ENCODE measurements at places on chromosomes 7 and 10.

DNA sequence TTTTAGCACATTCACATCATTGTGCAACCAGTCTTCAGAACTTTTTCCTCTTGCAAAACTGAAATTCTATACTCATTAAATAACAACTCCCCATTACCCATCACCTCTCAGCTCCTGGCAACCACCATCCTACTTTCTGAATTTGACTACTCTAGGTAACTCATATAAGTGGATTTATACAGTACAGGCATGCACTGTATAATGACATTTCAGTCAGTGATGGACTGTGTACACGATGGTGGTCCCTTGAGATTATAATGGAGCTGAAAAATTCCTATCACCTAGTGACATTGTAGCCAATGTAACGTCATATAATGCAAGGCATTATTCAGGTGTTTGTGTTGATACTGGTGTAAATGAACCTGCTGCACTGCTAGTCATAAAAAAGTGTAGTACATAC lies 60.1 kb downstream of the BTRC start:
- DNase-seq: no peak

DNA sequence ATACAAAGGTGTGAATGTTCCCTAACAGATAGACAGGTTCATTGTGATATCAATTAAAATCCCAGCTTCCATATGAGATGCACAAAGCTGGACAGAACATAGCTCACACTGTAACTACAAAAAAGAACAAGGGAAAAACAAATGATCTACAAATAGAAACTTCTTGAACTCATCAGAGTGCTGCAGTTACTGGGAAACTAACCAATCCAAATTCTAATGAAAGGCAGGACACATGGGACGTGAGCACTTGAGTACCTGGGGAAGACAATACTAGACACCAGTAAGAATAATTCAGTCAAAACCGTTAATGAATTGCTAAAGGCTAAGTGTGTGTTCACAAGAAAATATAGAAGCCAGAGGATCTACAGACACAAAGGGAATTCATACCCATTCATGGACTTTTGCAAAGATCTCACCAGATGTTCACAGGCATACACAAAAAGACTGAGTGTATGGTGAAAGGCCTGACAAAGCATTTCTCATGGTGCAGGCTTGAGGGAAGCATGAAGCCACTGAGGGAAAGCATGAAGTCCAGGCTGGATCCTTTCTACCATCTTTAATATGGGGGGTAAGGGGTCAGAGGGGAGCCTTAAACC lies 7.8 kb upstream of the GPR22 start:
- no peak for DNase-seq

DNA sequence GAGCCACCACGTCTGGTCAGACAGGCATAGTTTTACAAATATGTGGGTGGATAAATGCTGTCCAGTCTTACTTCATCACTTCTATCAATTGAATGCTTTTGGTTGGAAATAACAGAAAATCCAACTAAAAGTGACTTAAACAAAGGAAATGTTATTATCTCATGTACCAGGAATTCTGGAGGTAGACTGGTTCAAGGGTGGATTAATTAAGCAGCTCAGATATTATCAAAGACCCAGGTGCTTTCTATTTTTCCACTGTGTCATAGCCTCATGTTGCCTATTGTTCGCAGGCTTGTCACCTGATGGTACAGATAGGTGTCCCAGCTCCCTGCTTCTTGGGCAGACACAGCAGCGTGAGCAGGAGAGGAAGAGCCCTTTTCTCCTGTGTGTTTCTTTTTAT lies 156.1 kb upstream of the CTBP2 start:
- DNase-seq: no peak

DNA sequence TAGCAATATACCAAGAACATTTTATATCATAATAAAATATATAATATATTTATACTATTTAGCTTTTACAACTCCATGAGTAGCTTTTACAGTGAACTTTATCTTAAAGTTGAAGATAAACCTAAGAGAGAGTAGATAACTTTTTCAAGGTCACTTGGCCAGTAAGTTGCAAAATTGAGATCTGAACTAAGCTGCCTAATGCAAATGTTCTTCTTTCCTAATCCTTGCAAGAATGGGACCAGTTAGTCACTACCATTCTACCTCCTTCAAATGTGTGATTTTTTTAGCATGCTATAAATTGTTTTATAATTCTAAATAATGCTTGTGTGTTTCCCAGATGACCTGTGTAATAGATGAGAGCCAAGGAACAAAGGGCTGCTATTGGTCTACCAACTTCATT lies 47.8 kb downstream of the CH25H start:
- DNase-seq: no peak

DNA sequence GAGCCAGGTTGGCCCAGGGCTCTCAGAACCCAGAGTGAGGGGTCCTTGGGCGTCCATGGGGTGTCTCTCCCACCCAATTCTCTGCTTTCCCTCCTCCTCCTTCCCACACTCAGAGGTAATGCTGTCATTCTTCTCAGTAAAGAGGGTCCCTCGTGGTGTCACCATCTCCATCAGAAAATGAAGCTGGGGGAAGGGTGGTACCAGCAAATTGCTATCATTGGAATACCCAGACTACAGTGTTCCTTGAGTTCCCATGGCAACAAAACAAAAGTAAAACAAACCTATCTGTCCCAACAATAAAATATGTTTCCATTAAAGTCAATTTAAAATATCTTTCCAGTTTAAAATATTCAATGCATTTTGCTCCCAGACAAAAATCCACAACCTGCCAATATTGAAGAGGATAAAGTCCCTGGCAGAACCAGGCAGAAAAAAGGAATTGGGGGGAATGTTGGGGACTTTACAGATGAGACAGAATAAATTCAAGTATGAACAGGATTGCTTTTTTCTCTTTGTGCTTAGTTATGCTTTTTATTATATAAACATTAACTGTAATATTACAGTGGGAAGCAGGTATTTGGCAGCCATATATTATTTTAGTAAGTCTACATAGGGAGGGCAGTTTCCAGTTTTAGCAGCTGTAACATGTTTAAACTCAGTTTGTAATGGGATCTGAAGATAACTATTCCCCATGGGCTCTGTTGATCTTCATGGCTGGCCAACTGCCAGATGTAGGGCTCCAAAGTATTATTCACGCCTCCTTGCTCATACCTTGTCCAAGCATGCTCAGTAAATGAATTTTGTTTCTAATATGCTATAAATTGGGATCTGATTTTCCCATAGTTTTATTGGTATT lies 182.1 kb downstream of the ARID5B start:
- no peak for DNase-seq

DNA sequence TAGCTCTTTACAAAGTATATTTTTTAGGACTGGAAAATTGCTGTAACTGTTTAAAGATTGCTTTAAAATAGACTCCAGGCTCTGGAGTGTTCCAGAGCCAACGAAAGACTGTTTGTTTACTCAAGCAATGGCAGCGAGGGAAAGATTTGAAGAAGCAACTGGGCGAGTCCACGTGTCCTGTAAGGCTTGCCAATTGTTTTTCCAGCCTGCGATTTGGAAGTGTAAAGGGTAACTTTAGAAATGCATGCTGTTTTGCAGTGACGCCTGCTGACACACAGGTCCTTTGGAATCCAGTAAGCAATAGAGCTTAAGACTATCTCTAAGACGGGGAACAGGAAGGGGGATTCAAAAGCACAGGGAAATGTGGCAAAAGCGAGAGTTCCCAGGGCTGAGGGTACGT lies 55.8 kb downstream of the TACC2 start:
- DNase-seq: no peak

- no peak for DNase-seq
Measured at GRCh38 chr7:30251708-30252329, 32.6 kb upstream of the ZNRF2 start.

DNA sequence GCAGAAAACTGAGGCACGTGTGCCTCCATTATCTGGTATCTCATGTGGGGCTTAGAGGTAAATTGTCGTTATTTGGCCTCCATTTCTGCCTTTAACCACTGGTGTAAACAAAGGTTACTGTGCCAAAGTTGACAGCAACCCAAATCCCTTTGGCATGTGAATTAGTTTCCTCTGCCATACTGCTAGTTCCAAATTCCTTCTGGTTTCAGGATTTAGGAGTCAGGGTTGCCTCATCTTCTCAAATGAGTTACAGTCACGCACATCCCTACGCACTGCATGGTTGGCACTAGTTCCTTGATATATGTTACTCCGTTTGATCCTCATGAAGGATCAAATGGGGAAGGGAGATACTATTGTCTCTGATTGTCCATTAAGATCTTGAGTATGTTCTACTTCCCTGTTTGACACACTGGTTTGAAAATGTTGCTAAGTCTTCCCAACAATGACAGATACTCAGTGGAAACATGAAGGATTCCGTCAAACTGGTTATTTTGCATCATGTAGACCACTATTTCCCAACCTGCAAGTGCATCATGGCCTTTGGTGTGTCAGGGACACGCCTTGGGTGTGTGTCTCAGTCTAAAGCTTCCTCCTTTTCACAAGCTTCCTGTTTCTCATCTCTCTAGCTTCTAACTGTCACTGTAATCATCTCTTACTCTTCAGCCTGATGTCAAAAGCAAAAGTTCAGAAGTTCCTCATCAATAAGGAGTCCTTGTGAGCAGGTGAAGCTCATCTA lies at the start of gene LIPN:
LIPN (plus strand) TSS at position 655 of the 736 bp plus-strand sequence. CDS start 1,386 bp downstream, outside the sequence.
- no peak for DNase-seq

- DNase-seq: no peak
Measured at GRCh38 chr10:122139627-122140170, 131.4 kb upstream of the BTBD16 start.

DNA sequence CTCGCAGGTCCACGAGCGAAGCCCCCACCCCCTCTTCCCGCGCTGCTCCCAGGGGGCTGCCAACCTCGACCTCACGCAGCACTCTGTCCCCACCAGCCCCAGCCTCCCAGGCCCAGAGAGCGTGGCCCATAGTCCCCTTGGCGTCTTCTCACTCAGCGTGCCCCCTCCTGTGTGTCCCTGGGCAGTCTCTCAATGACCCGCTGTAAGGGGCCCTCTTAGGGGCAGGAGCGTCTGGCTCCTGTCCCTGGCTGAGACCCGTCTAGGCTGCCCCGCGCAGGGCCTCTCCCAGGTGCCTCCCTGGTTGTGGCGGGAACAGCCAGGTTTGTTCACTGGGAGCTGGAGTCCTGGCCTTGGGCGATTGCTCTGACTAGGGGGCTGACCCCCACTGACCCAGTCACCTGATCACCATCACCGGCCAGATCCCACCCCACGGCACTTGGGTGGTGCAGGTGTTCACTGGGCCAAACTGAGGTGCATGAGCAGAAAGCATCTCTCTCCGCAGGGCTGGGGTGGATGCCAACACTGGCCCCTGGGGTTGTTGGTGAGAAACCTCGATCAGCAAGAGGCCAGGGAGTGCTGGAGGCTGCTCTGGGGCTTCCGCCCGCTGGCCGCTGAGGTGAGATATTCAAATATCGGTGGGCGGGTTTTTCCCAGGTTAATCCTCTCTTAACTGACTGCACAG lies 12.6 kb upstream of the WDFY4 start:
- no peak for DNase-seq

GRCh38 chr7:41491883-41492471 lies 210.9 kb downstream of the INHBA start:
- no peak for DNase-seq

DNA sequence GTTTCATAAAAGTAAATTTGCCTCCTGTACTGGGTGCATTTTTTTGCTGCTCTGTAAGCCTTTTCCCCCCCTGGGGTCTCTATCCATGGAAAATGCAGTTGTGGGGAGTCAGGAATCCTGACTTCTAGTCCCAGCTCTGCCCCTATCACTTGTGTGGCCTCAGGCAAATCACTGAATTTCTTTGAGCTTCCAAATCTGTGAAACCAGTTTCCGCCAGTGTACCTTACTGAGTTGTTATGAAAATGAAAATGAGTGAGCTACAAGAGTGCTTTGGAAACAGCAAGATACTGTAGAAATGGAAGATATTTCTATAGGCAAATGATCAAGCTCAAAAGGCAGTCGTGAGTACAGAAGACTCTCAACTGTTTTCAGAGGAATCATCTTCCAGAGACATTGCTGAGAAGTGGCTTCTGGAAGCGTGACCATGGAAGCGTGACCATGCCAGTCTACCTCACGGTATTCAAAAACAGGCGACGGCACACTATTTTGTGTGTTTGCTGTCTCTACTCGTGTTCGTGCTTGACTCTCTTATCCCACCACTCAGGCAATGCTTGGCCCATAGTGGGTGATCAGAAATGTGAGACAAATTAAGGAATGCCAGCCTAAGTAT lies 107.4 kb downstream of the ATXN7L1 start:
- DNase-seq: no peak

GRCh38 chr7:153400735-153401593 lies 641.4 kb downstream of the ACTR3B start:
- no peak for DNase-seq

GRCh38 chr7:22611758-22612079 lies 111.7 kb upstream of the STEAP1B start:
- DNase-seq: no peak

- no peak for DNase-seq
Measured at GRCh38 chr7:65225422-65226006, 148.1 kb upstream of the ZNF92 start.

- DNase-seq: no peak
Measured at GRCh38 chr10:71483135-71483534, 86.4 kb downstream of the CDH23 start.

- no peak for DNase-seq
Measured at GRCh38 chr10:86968994-86969355, 693 bp downstream of the ADIRF start.

DNA sequence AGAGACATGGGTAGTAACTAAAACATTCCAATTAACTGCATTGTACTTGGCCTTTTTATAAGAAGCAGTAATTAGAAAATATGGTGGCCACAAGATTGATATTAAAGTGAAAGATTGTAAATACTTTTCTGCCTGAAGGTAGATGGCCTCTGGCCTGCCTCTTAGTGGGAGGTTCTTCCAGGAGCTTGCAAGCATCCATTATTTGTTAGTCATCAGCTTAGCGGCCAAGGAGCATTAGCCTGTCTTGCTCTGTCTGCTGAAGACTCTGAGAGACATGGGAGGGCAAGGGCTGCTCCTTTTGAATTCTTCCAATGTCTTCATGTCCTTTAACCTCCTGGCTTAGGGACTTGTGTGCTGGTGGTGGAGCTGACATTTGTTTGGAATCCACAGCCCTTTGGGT lies 80.4 kb downstream of the TCF7L2 start:
- no peak for DNase-seq

GRCh38 chr7:106936236-106936635 lies 71.2 kb downstream of the PIK3CG start:
- DNase-seq: no peak

DNA sequence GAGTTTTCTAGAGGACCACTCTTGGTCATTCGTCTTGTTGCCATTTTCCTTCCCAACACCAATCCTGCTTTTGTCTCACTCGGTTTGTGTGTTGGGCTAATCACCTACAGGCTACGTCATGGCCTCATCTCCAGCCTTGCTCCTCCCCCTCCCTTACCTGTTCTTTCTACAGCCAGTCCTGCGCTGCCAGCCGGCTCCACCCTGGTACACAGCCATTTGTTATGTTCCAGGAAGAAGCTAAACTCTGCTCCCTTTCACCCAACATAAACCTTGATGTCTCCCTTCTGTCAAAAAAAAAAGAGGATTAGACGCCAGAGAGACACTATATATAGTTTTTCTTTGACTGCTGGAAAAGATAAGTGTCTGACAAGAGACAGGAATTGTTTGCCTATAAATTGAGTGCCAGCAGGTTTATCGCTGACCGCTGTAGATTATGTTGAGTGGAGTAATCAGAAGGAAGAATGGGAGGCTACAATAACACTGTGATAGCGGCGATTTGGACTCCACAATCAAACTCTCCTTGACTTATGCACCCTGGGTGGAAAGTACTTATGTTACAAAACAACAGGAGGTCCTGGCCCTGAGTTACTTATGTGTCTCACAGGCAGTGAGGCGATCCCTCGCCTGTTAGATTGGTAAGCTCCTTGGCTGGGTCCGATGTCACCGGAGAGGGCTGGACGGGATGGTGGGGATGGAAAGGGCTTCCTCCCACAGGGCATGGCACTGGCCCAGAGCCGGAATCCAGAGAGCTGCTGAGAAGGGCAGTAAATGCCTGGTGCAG lies 171.3 kb upstream of the BMPER start:
- no peak for DNase-seq
